ENCODE measurements at places on chromosomes 4 and X. TPM values are rescaled to one million over a fixed set of nuclear protein-coding genes. Genes with fewer than 3 reads are reported as not detected.

DNA sequence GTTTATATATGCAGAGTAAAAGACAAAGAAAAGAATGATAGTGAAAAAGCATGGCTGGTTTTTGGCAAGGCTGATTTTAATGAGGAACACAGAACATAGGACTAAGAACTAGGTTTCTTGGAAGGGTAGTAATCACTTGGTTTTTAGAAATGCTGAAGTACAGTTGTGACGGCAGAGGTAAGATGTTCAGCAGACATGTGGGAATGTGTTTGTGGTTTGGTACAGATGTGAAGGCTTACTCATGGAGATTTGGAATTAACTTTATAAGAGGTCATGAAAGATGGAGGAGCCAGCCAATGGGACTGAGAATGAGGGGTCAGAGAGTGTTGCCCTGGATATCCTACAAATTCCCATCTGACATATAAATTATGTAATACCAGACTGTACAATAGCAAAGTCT lies 243.6 kb downstream of the NPFFR2 start:
- DNase-seq = peak; percentile 23

Gene BEND2
- polyA plus RNA-seq = not detected

DNA sequence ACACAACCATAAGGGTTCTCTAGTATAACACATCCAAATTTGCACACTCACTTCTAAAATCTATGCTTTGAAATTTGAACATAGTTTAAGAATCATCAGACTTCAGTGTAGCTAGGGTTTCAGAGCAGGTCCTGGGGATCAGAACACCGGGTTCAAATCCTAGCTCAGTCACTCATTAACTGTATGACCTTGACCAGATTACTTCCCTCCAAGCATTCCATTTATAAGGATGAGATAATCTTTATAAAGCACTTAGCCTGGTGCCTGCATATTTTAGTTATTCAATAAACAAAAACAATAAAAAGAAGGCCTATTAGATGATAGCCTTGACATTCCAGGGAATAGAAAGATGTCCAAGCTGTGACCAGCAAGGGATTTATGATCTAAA lies 4.8 kb upstream of the STBD1 start:
- DNase-seq = no peak

DNA sequence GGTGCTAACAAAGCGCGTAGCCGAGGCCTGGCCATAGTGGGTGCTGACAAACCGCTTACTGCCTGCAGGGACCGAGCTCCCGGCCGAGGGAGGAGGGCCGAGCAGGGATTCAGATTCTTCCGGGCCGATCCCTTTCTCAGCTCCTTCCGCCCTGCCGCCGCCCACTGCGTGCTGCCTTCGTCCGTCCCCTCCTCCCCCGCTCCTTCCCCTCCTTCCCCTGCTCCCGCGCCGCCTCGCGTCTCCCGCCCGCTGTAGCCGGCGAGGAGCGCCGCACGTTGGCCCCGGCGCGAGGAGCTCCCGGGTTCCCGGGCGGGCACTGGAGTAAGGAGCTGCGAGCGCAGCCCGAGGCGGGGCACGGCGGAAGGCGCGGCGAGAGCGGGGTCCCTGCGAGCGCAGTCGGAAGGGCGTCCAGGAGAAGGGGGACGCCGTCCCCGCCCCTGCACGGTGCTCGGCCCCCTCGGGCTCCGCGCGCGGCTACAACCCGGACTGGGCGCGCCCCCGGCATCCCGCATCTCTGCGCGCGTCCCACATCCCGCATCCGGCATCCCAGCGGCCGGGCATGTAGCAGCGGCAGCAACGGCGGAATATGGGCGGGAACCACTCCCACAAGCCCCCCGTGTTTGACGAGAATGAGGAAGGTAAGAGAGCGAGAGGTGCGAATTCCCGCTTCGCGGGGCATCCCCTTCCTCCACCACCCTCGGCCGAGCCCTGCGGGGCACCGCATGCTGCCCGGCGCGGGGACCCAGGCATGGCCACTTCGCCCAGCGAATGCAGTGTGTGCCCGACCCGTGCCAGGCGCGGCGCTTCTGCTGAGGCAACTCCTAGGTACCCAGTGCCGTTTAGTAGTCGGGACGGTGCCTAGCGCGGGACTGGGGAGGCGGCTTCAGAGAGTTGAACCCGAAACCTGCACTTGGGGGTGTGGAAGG lies at the start of gene STK32B:
STK32B (plus strand) TSS at position 203 of the 926 bp plus-strand sequence.
- DNase-seq = peak; percentile 65

DNA sequence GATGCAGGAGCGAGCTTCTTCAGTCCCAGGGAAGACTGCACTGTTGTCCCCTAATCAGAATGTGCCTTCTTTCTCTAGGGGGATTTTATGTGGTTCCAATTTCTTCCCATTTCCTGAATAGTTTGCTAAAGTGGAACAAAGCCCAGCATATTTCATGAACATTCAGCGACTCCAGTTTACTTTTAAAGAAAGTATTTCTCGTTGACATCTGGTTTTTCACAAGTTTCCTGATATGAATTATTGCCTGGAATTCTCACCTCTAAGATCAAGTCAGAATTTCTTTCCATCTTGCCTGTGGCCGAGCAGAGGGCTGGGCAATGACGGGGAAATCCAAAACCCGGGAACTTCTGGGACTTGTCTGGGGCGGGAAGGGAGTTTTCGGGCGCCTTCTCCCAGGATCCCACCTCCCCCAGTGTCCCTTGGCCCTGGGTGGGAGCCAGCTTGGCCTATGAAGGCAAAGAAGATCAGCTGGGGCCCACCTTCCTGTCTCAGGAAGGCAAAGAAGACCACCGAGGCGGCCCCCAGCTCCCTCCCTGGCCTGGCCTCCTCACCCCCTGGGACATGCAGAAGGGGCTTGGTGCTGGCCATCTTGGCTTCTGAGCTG lies 15.4 kb downstream of the SORCS2 start:
- peak; percentile 66 for DNase-seq

DNA sequence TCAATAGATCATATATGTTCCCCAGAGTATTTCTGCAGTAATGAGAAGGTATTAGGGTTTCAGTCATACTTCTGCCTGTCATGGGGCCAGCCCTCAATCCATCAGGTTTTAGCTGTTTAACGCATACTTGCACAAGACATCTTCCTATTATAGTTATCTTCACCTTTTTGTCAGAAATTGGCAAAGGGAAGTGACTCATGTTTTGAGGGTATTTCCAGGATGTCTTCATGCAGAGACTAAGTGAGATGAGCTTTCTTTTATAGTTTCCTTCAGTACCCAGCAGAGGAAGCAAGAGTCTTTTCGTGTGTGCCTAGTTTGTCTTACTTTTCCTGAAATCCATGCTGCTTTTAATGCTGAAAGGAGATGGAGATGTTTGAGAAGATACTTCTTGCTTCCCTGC lies 9.5 kb downstream of the CSTF2 start:
- no peak for DNase-seq

- no peak for DNase-seq
These were observed 146.1 kb downstream of the SHOX start for GRCh38 chrX:776529-777230.

GRCh38 chr4:76198411-76199237 lies 15.0 kb downstream of the SCARB2 start:
- DNase-seq = peak; percentile 46

Gene SPANXN2
- not detected for polyA plus RNA-seq

GRCh38 chr4:153094435-153094834 lies 109.8 kb upstream of the TRIM2 start:
- no peak for DNase-seq

Gene LRRC66
- polyA plus RNA-seq = 2.0 TPM

DNA sequence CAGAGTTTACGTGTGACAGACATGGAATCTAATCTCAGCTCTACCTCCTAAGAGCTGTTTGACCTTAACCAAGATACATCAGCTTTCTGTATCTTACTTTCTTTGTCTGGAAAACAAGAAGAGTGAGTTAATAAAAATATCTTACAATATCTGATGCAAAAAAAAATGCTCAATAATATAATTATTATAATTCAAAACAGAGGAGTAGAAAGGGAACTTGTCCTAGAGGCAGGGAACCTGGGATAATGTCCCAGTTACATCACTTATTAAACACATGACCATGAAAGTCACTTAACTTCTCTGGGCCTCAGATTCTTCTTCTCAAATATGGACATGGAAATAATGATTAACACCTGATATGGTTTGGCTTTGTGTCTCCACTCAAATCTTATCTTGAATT lies 256.1 kb downstream of the KLHL13 start:
- DNase-seq = no peak

Gene TLR10
- polyA plus RNA-seq = 0.41 TPM

DNA sequence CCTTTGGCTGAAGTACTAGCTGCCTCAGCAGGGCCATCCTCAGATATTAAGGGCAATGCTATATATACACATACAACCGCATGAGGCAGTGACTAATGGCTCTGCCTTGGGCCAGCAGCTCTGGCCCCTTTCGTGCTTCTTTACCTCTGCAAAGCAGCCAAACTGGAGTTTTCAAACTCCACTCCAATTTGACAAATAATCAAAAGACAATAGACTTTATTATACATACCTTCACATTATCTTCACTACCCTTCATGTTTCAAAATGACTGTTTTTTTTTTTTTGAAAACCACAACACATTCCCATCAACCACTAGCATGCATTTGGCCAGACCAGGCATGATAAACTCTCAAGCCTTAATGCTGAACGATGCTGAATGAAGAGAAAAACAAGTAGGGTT lies 187.7 kb downstream of the ENOX2 start:
- no peak for DNase-seq

Measured in hindlimb muscle (tissue), 1 donor.